ENCODE measurements at places on chromosomes 7 and 10. TPM values are rescaled to one million over a fixed set of nuclear protein-coding genes. Genes with fewer than 3 reads are reported as not detected.

ZNF804B gene
- 0.17 TPM for total RNA-seq

DNA sequence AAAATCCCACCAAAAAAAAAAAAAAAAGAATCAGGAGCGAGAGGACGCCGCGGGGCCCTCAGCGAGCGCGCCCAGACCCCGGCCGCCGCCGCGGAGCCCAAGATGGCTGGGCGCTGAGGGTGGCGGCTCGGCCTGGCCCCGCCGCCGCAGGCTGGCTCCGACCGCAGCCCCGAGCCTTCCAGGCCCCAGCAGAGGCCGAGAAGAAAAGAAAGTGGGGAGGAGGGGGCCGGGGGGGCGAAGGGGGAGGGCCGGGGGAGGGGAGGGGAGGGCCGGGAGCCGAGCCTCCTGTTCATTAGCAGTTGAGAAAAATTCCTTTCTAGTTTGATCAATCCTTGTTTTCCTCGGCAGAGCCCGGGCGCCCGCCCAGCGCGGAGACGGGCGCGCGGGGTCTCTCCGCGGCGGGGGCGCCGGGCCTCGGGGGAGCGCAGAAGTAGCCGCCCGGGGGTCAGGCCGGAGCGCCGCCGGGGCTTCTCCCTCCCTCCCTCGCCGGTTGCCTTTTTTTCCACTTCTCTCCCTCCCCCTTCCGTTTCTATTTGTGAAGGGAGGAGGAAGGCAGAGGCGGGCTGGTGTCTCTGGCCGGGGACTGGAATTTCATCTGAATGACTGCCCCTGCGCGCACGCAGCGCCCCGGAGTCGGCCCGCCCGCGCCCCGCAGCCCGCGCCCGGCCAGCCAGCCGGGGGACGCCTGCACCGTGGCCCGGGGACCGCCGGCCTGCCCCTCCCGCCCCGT lies 778 bp upstream of the TRIM8 start:
- peak; percentile 58 for DNase-seq

IDI2 gene
- not detected for total RNA-seq

GRCh38 chr7:14841869-14842268 lies 60.7 kb downstream of the DGKB start:
- no peak for DNase-seq

DIP2C gene
- total RNA-seq: 2.3 TPM

GRCh38 chr7:117807676-117808075 lies 65.6 kb downstream of the CTTNBP2 start:
- DNase-seq: no peak

DNA sequence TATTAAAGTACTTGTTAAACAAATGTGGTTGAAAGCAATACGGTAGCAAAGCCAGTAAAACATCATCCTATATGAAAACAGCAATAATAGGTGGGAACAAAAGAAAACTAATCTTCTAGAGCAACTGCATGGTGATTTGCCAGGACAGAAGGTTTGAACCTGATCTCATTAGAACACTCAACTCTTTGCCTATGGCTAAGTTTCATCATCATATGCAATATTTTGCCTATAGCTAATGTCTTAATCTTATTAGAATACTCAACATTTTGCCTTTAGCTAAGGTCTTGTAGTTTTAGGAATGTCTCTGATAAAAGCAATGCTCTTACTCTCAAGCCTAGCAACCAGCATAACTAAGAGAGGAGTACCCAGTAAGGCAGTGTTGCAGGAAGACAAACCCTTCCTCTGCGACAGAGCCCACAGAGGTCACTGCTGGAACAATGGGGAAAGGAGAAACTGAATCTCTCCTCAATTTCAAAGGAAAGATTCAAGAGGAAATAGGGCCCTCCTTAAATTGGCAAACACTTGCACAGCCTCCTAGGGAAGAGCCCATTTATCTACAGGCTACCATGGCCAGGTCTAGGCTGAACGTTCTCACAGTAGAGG lies 38.3 kb downstream of the CADPS2 start:
- DNase-seq: no peak

- DNase-seq: no peak
Measured at GRCh38 chr7:1987084-1987535, 245.6 kb downstream of the MAD1L1 start.

SPDYE2 gene
- not detected for total RNA-seq

DNA sequence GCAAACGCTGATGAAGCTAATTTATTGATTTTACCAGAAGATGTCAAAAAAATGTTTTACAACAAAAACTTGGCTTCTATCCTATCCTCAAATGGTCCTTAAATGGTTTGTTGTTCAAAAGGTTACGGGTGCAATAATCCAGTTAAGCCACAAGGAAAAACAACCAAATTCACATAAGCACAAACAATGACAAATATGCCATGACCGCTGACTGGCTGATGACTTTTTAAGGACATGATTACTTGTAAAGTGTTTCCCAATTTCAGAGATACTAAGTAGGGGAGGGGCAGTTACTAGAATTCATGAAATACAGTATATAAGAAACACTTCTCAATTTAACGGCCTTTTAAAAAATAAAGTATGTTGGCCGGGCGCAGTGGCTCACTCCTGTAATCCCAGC lies 28.8 kb downstream of the ABI1 start:
- no peak for DNase-seq

DNA sequence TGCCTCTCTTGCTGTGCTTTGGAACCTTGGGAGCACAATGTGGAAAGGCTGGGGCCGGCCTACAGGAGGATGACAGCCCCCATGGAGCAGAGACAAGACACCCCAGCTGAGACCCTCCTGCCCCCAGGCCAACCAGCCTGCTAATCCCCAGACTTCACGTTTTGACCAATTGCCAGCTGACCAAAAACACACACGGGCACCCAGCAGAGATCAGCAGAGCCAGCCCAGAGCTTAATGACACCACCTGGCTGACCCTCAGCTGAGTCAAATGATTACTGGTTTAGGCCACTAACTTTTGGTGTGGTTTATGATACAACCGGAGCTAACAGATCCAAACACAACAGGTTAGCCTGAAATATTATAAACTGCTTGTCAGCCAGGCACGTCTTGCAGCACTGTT lies 111.2 kb upstream of the KIF5B start:
- no peak for DNase-seq

GRCh38 chr7:131620673-131621609 lies 64.5 kb upstream of the PODXL start:
- DNase-seq: no peak

GRCh38 chr7:150875791-150876190 lies 23.5 kb downstream of the AOC1 start:
- DNase-seq: peak; percentile 36

SPAG6 gene
- 0.21 TPM for total RNA-seq

DNA sequence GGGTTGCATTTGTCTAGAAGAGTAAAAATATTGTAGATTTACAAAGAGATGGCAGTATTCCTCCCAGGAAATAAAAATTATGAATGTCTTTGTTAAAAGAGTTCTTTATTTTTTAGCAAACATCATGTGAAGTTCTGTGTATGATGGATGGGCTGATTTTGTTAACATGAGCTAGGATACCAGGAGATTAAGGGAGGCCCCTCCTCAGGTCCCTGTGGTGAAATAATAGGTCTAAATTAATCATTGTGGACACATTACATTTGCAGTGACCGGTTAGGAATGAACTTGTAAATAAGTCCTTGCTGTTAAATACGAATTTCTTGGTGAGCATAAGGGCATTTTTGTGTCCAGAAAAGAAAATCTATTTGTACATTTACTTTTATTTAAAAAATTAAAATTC lies 339.4 kb upstream of the PHF14 start:
- DNase-seq: no peak

GSTO2 gene
- total RNA-seq: not detected

CFAP69 gene
- 1.8 TPM for total RNA-seq

TRPV5 gene
- not detected for total RNA-seq

GRCh38 chr10:132394936-132395703 lies 1.9 kb upstream of the PWWP2B start:
- DNase-seq: no peak

- no peak for DNase-seq
Measured at GRCh38 chr7:156829669-156830336, 63.2 kb downstream of the LMBR1 start.

DNA sequence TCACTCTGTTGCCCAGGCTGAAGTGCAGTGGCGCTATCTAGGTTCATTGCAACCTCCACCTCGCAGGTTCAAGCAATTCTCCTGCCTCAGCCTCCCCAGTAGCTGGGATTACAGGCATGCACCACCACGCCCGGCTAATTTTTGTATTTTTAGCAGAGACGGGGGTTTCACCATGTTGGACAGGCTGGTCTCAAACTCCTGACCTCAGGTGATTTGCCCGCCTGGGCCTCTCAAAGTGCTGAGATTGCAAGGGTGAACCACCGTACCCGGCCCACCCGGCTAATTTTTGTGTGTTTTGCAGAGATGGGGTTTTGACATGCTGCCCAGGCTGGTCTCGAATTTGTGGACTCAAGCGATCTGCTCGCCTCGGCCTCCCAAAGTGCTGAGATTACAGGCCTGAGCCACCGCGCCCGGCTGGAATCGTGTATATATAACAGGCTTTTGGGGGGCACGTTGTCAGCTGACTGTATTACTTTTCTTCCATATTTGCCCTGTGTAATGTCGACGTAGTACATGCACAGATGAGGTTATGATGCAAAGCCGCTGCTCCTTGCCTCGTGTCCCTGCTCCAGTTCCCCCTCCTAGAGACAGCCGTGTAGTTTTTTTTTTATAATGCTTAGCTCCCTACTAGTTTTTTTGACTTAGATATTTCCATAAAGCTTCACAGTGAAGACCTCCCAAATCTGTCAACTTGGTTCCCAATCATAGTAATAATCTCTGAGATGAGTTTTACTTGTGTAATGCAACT lies 883 bp upstream of the TRA2A start:
- no peak for DNase-seq

DNA sequence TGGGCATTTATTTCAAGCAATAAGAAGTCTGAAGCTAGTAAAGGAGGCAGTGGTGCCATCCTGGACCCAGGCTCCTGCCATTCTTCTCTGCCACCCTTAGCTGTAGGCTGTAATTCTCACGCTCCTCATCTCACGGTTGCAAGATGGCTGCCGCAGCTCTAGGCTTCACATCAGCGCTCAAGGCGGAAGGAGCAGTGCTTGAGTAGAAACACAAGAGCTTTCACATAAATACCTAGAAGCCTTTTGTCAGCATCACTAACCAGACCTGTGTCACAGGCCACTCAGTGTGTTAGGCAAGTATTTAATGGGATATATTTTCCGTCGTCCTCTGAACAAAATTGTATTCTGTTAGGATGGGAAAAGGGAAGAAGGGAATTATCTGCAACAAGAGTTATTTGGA lies 118.9 kb upstream of the KLF14 start:
- no peak for DNase-seq

DNA sequence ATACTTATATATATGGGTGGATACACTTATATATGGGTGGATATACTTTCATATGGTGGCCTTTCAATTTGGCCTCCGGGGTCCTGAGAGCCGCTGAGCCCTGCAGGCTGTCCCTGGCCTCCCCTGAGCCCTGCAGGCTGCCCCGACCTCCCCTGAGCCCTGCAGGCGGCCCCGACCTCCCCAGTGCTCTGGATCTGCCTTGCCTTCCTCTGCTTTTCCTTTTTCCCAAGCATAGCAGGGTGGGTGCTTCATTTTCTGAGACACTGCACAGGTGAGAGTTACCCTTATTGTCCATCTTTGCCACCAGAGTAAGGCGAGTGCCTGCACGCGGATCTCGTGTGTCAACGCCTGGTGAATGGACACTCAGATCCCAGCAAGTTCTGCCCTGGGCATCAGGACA lies 106.6 kb downstream of the VIPR2 start:
- no peak for DNase-seq

DNA sequence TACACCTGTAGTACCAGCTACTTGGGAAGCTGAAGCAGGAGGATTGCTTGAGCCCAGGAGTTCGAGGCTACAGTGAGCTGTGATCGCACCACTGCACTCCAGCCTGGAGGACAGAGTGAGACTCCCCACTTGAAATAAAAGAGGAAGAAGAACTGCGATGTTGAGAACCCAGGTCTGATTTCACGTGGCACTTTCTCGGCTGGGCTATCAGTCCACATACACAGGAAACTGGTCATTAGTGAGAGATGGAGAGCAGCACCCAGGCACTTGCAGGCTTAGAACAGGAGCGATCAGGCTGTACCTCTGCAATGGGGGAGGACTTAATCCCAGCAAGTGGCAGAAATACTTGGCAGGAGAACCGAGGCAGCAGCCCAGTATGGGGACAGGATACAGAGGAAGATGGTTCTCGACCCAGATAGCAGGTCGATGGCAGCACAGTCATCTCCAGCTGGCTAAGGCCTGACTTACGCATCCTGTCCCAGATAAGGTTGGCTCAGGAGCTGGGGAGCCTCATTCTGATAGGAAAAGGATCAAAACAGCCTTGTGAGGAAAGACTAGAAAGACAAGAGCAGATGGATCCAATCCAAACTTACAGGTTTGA lies 487.7 kb upstream of the AUTS2 start:
- DNase-seq: no peak

- no peak for DNase-seq
Measured at GRCh38 chr10:71015674-71016073, 127.3 kb upstream of the PCBD1 start.

DNA sequence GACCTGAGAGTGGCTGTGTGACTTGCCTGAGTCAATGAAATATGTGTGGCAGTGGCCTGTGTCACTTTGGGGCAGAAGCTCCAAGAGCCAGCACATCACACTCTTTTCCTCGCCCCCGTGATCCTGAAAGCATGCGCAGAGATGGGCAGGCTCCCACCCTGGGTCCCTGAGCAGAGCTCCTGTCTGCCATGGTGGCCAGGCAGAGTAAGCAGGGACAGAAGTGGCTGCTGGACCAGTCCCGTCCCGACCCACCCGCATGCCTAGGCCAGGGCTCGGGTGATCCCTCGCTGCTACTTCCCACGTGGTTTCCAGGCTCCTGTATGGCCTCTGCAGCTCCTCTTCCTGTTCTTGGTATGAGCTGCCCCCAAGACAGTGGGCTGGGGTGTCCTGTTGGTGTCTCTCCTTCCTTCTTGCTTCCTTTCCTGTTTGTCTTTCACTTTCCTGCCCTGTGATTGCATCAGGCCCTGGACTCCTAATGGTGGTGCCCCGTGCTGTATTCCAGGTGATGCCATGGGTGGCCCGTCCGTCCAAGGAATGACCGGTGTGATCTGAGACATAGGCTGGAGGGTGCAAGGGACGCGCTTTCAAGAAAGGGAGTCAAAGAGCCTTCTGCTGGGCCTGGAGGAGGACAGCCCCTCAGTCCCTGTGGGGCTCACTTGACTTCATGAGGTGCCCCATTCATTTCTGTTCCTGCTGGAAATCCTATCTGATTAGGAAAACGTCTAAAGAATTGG lies 71.4 kb upstream of the SHH start:
- no peak for DNase-seq

AKR1E2 gene
- total RNA-seq: not detected

RHOBTB1 gene
- 39.8 TPM for total RNA-seq

DNA sequence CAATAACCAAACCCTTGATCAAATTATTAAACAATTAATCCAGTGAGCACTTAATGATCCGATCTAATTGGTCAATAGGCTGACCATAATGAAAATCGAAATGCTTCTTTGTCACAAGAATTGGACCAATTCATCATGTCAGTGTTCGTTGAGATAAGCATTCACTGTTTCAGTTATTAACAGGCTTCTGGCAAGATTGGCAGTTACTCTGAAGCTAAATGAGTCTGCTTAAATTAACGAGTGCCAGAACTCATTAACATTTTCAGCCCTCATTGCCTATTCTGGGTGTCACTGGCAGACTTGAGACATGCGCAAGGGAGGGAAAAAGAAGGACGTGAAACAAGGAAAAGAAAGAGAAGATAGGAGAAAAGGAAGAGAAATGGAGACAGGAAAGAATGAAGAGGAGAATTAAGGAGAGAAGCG lies 30.7 kb upstream of the SLC26A3 start:
- DNase-seq: no peak

GRCh38 chr7:50507898-50508470 lies 57.2 kb downstream of the DDC start:
- no peak for DNase-seq
